ENCODE measurements at places on chromosomes 2 and 18.

GRCh38 chr2:86499326-86499725 lies 58.2 kb downstream of the KDM3A start:
- no peak for DNase-seq

DNA sequence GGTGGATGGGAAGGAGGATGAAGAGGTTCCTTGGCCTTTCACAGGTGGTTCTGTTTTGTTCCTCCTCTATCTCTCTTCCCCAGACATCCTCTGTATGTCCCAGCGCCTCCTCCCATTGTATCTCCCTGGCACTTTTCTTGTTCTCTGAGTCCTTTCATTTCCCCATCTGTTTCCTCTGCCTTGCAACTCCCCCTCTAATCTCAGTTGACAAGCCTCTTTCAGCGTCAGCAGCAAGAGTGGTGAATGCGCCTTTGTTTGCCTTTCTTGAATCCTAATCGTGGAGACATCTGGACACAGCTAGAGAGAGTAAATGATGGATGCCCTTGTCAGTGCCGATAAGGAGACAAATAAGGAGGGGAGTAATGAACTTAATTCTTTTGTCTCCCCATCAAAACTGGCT lies 167.0 kb downstream of the NDUFA10 start:
- DNase-seq, result no peak

DNA sequence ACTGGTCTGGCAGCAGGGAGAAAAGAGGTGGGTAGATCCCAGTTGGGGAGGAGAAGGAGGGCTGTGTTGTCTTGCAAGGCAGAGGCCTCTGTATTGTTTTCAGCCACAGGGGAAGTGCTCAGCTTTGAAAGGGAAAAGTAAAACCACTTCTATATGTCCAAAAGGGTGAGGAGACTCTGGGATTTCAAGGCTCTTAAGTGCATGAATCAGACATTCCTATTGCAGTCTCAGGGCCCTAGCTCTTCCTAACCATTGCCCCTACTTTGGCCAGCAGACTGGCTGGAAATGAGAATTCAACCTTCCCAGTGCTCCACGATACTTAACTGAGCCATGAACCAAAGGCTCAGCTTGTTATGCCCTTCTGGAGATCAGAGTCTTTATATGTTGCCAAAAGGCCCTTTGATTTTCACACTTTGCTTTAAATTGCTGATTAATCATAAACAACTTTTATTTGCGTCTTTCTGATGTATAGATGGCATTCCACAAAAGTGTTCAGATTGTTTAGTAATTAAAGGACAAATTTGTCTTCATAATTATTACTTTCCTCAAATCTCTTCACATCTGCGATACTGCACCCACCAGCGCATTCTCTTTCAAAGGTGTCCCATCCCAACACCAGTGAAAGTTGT lies 313.8 kb upstream of the MMADHC start:
- DNase-seq, result no peak

- no peak for DNase-seq
Measured at GRCh38 chr2:238900511-238900910, 52.6 kb downstream of the TWIST2 start.
